ENCODE measurements at places on chromosomes 5 and 9.

DNA sequence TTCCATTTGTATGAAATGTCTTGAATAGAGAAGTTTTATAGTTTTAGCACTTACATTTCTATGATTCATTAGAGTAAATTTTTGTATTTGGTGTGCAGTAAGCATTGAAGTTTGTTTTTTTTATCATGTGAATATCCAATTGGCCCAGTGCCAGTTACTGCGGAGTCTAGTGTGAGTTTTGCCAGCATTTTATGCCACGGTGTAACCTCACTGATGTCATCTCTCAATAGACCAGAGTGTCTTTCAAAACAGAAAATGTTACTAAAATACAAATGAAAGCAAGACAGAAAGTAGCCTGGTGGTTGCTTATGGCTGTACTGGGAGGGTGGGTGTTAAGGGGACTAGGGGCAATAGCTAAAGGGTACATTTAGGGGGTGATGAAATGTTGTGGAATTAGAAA is 62.8 kb downstream of the IPPK start:
- DNase-seq: no peak

DNA sequence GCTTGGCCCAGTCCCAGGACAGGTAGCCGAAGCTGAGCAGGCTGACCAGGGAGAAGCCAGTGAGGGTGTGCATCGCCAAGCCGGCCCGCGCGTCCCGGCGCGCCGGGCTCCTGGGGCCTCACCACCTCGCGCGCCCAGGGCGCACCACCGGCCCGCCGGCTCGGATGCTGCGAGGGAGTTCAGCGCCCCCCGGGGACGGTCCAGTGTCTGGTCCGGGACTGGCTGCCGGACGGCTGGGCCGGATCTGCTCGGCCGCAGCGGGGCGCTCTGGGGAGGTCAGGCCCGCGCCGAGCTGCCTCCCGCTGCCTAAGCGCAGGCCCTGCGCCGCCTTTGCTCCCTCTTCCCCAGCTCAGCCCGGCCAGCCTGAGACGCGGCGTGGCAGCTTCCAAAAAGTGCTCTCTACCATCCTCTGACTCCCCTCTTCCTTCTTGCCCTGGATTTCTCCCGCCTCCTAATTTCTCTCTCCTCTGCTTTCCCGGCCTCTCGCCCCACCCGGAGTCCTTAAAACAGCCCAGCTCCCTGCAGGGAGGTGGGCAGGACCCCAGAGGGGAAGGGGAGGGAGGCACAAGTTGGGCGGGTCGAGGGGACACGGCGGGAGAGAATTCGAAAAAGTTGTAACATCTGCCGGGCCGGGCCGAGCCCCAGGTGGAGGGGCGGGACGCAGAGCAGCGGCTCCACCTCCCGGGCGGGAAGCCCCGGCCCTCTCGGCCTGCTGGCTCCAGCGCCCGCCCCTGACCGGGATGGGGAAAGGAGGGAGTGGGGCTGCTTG is at the start of gene ARSI:
ARSI (minus strand) TSS at position 605 of the 769 bp plus-strand sequence; CDS start at position 73, 532 bp downstream.
- DNase-seq: no peak

DNA sequence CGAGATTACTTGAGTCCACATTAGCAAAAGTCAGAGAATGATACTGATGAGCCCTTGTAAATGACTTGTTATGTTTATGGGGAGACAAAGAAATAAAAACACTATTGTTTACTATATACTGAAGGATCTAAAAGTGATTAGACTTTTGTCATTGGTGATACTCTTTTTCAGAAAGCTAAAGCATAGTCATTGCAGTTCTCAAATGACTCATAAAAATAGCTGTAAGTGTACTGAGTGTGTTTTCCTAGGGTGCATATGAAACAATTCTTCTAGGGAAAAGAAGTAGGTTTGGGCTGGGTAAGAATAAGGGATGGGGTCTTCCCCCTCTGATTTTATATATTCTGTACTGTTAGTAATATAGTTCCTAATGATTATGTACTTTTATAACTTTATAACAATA is 32.6 kb downstream of the WDR36 start:
- DNase-seq: no peak

GRCh38 chr9:99431103-99431502 is 209.0 kb downstream of the SEC61B start:
- DNase-seq: no peak

DNA sequence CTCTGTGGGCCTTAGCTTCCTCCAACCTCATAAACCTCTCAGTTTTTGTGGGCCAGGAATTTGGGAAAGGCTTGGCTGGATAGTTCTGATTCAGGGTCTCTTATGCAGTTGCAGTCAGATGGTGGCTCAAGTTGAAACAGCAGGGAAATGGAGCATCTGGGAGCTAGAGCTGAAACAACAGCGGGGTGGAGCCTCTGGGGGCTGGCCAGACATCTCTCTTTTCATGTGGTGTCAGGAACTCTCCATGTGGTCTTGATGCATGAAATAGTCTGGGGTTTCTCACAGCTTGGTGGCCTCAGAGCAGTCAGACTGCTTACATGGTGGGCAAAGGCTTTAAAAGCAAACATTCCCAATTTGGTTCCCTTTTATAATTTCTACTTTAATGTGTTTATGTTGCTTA is 13.5 kb downstream of the ZNF346 start:
- no peak for DNase-seq

DNA sequence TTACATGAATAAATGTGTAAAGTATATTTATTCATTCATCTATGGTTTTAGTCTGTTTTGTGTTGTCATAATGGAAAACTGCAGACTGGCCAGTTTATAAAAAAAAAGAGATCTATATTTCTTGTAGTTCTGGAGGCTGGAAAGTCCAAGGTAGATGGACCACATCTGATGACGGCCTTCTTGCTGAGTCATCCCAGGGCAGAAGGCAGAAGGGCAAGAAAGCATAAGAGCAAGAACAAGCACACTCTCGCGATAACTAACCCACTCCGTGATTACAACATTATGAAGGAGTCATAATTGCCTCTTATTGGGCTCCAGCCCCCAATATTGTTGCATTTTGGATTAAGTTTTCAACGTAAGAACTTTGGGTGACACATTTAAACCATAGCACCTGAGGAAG is 180.4 kb upstream of the DAB2 start:
- no peak for DNase-seq

DNA sequence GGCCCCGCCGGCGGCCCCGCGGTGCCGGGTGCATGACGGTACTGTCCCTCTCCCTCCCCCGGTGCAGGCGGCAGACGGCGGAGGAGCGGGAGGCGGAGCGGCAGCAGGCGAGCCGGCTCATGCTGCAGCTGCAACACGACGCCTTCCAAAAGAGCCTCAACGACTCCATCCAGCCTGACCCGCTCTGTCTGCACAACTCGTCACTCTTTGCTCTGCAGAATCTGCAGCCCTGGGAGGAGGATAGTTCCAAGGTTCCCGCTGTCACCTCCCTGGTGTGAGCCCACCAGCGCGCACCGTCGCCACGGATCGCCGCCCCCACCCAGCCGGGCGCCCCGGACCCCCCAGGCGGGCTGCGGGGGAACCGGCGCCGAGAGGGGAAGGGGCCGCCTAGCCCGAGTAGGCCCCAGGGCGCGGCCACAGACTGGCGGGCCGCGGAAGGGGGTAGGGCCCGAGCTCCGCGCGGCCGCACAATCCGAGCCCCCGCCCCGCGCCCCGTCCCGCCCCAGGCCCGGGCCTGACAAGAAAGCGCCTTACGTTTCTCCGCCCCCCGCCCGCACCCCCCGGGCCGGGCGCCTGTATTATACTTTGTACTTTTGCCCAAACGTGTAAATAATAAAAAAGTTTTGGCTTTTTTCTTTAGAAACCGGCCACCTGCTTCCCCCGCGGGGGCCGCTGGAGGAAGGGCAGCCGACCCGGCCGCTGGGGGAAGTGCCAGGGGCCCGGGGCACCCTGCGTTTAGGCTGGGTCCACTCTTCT is 2.5 kb downstream of the TLX3 start:
- DNase-seq: no peak

GRCh38 chr5:76099756-76100155 is 16.6 kb downstream of the SV2C start:
- DNase-seq: no peak

DNA sequence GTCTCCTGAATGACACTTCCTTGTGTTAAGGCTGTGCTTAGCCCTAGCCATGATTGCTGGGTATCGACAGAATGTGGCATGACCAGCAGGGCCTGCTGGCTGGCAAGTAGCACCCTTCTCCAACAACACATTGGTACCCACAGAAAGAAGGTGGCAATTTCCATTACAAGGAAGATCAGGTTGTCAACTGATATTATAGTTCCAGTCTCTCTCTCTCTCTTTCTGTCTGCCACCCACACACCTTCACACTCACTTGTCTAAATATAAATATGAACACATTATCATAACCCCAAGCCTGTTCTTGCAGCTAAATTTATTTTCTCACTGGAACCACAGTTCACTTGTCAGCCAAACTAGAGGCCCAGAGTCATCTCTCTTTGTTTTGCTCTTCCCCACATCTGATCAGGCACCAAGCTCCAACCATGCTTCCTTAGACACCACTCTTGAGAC is 408.1 kb upstream of the PIK3R1 start:
- DNase-seq: no peak

GRCh38 chr5:30401479-30402058 is 791.9 kb upstream of the CDH6 start:
- DNase-seq: no peak

GRCh38 chr9:26375448-26375847 is 517.2 kb downstream of the CAAP1 start:
- DNase-seq: no peak

DNA sequence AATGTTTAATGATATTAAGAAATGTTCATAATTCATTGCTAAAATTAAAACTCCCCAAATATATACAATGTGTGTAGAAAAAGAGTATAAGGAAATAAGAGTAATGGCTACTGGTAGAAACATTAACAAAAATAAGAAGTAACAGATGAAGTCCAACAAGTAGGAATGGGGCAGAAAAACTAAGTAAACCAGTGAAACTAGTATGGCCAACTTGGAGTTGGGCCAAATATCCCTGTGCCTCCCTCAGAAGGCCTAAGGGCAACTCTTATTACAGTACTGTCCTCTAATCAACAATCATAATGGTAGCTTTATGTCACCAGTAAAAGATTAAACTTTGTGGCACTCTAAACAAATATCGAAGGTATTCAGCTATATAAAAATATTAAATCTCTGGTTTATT is 93.5 kb downstream of the SSBP2 start:
- DNase-seq: no peak

DNA sequence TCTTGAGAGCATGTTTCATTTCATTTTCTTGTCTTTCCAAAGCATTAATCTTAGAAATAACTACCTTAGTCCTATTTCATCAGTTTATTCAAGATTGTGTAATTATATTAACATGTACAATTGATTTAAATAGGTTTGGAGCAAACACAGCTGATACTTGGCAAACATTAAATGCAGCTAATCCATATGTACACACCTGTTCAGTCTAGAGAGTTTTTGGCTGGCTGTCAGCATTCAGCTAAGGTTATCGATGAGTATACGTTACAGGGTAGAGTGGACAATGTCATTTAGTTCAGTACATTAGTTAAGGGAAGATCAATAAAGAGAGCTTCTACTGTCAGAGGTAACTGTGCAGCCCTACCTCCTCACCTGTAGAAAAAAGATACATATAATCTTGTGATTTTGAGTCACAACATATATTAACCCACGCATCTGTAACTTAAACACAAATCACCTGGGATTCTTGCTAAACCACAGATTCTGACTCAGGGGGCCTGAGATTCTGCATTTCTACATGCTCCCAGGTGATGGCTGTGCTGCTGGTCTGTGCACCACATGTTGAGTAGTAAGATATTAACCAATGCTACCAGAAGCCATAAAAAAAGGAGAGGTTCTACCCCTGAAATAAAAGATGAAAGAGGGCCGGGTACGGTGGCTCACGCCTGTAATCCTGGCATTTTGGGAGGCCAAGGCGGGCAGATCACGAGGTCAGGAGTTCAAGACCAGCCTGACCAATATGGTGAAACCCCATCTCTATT is 34.1 kb upstream of the PCA3 start:
- DNase-seq: no peak

- DNase-seq: no peak
Observed at GRCh38 chr9:97794666-97795065, 58.4 kb upstream of the FOXE1 start.

GRCh38 chr9:92650296-92650695 is 19.6 kb downstream of the IPPK start:
- DNase-seq: no peak

DNA sequence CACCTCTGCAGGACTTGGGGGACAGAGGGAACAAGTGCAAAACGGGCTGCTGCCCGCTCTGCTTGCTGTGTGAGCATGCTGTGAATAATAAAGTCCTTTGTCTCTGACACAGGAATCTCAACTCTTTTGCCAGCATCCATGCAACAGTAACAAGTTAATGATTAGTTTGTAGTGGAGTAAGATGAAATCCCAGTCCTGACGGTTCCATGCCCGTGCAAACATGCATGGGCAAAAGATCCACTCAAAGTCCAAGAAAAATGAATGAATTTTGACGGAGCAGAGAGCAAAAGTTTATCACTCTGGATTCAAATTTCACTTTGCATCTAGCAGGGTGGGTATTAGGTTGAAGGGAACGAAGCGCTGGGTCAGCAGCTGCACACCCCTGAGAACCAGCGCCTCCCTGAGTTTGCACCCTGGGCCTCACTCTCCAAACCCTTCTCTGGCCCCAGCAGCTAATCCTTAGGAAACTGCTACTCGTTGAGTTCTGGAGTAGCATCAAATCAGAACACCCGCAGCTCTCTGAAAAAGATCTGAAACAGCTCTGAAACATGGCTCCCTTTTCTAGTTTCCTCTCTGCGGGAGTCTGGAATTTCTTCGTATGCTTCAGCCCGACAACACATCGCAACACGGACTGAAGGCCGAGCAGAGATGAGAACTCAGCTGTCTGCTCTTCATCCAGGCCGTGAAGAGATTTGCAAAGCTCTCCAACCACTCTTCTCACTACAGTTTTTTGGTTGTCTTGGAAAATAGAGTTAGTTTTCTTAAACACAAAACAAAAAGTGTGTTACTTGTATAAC is 45.6 kb upstream of the RUFY1 start:
- DNase-seq: no peak

Measured in activated T-helper 2 cell treated with anti-CD3 and anti-CD28 coated beads, Interferon-gamma antibody, Interleukin-2, Interleukin-4, amounts not matched to agents 10 μg/mL and 5 μg/mL and 100 μg/mL, durations not matched to agents 14 hours and 24 hours and 36 hours (primary cell).